ENCODE measurements at places on chromosomes 7 and 10.

- DNase-seq: no peak
Observed at GRCh38 chr10:103931603-103932002, 13.6 kb upstream of the STN1 start.

DNA sequence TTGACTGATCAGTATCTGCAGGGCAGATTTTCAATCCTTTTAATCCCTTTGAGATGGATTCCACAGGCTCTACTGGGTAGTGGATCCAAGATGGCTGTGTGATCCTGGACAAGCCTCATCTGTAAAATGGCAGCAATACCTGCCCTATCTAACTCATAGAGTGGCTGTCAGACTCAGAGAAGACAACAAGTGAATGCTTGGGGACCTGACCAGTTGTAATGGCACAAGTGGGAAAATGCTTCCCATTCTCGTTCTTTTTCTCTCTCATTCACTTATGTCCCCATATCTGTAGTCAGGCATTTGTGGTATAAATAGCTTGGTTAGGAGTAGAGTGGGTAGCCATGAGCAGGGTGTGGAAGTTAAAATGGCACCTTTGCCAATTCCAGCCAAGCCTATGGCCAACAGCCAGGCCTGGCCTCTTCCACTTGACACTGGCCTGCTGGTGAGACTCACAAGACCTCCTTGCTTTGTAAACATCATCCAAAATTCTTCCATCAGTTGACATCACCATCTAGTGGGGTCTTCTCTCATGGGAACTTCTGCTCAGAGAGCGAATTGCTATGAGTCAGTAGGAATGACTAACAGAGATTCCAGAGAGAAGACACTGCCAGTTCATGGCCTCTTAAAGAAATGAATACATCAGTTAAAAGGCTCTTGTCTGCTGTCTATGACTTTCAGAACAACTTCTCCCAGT lies 150.1 kb downstream of the PLPP4 start:
- DNase-seq: no peak

GRCh38 chr7:952548-953441 lies 1.7 kb downstream of the ADAP1 start:
- no peak for DNase-seq

DNA sequence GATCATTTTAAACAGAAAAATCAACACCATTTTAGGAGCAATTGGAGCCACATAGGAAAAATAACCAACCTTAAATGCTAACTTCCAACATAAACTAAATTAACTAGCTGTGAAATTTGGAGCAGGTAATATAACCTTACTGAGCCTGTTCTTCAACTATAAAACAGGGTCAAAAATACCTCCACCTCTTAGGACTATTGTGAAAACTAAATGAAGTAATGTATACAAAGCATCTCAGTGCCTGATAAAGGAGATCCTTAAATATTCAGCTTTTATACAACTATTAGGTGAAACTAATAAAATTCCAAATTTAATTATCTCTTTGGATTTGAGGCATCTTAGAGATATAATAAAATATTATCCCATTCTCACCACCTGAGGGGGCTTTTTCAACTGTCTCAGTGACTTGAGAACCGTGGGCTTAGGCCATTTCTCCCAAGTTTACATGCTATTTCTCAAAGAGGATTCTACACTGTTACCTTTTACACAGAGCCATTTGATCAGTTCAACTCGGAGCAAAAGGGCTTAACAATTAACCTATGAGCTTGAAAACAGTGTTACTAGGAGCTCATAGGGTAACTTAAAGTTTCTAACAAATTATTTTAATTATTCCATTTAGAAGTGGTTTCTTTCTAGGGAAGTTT lies 165.0 kb upstream of the ASAH2 start:
- no peak for DNase-seq

- DNase-seq: no peak
Observed at GRCh38 chr10:1102416-1102815, 46.2 kb downstream of the WDR37 start.

GRCh38 chr10:120508393-120508792 lies 51.4 kb downstream of the PLPP4 start:
- DNase-seq: no peak

GRCh38 chr10:119762805-119763798 lies 37.3 kb downstream of the INPP5F start:
- no peak for DNase-seq

GRCh38 chr10:96153070-96153469 lies 23.0 kb downstream of the ZNF518A start:
- DNase-seq: no peak

DNA sequence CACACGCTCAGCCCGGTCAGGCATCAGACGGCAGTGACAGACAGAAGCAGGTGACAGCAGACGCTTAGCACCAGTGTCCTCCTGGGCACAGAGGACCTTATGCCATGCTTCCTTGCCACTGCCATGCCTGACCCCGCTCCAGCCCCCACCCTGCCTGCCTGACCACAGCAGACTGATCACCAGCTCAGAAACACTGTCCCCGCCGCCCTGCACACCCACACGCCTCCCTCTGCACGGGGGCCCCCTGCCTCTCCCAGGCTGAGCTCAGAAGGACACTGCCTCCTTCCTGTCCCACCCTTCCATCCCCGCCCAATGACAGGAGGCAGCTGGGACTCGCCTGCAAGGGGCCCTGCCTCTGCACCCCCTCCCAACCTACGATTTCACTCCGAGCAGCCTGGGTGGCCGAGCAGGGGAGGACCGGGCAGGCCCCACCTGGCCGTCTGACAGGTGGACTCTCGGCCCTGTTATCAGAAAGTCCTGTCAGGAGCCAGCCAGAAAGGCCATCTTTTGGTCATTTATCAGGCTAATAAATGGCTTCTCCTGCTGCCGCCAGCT lies 183.4 kb downstream of the ELFN1 start:
- DNase-seq: no peak
